Glomerular endothelial cell (primary cell): ENCODE measurements at places on chromosomes 13 and 19. TPM values are rescaled to one million over a fixed set of nuclear protein-coding genes. Genes with fewer than 3 reads are reported as not detected.

Gene OXGR1
- total RNA-seq, result not detected in 2 replicates

Gene DENND1C
- total RNA-seq, result 0.10 TPM in 1 of 2 replicates, not detected in the other

Gene ZNF582
- 1.2 and 4.0 TPM in 2 replicates for total RNA-seq

Gene ZSCAN1
- not detected in 2 replicates for total RNA-seq

Gene BCAM
- total RNA-seq, result 57.0 and 78.9 TPM in 2 replicates

Gene SULT2B1
- total RNA-seq, result 0.19 TPM in 1 of 2 replicates, not detected in the other

Gene CDX2
- total RNA-seq, result not detected in 2 replicates

Gene GPC6
- 11.0 and 11.3 TPM in 2 replicates for total RNA-seq

Gene GJB6
- total RNA-seq, result not detected in 2 replicates

Gene CLEC17A
- total RNA-seq, result not detected in 2 replicates

Gene EDNRB
- 18.8 and 25.6 TPM in 2 replicates for total RNA-seq

Gene LILRA1
- not detected in 2 replicates for total RNA-seq

Gene ZNF17
- total RNA-seq, result 3.0 and 5.1 TPM in 2 replicates

Gene ZNF20
- 2.4 and 2.6 TPM in 2 replicates for total RNA-seq

Gene NLRP11
- total RNA-seq, result not detected in 2 replicates

Gene INAFM1
- total RNA-seq, result 1.6 and 5.0 TPM in 2 replicates

Gene KIR2DL1
- not detected in 2 replicates for total RNA-seq

Gene CCDC61
- total RNA-seq, result 11.8 and 12.0 TPM in 2 replicates

Gene SACS
- total RNA-seq, result 42.6 and 99.6 TPM in 2 replicates

Gene DNAJB1
- 73.6 and 84.1 TPM in 2 replicates for total RNA-seq

Gene CDC42EP5
- total RNA-seq, result 172 and 177 TPM in 2 replicates

Gene ZNF563
- total RNA-seq, result 0.93 and 1.3 TPM in 2 replicates

Gene MBD3L2B
- total RNA-seq, result not detected in 2 replicates

Gene KLHL1
- total RNA-seq, result 0.34 TPM in 1 of 2 replicates, not detected in the other

Gene SIGLEC6
- not detected in 2 replicates for total RNA-seq

Gene PEAK3
- total RNA-seq, result 0.05 TPM in 1 of 2 replicates, not detected in the other

Gene CPB2
- not detected in 2 replicates for total RNA-seq

Gene RASL11A
- total RNA-seq, result 2.1 and 5.4 TPM in 2 replicates
